ENCODE measurements at places on chromosomes 16 and 17.
A peak's percentile ranks its signal among the peaks of the same experiment; 100 is the strongest.

GRCh38 chr17:72030067-72030899, 90.5 kb upstream of the SOX9 start:
- peak; percentile 41 for DNase-seq

DNA sequence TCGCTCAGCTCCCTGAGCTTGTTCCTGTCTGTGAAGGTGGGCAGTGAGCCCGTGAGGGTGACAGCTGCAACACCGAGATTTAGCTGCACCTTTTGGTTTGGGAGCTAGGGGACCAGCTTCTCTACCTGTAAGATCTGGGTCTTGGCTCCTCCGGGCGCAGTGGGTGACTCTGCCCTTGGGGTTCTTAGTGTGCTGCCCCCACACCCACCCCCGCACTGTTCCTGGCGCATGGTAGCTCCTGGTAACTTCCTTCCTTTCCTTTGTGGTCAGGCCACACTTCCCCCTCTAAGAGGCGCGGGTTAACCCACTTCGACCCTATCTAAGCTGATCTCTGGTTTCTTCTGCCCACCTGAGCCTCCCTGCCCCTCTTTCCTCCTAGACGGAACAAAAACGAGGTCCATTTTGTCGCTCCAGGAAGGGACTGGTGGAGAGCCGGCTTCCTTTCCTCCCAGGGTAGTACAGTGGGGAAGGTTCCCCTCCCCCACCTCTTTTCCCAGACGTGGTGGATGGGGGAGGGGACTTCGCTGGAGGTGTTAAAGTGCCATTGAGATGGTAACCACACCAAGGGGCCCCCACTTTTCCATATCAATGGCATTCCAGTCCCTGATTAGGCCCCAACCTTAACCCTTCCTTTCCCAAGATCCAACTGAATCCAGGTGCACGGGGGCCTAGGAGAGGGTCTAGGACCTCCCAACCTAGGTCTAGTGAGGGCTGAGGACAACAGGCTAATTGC, 4.6 kb upstream of the CLDN9 start:
- DNase-seq, result no peak

- no peak for DNase-seq
Measured at GRCh38 chr17:80584176-80584905, 39.7 kb downstream of the RPTOR start.

- DNase-seq, result no peak
Measured at GRCh38 chr17:53607475-53607874, 215.3 kb upstream of the KIF2B start.

GRCh38 chr16:88804173-88804551, 573 bp downstream of the CDT1 start:
- DNase-seq, result no peak

DNA sequence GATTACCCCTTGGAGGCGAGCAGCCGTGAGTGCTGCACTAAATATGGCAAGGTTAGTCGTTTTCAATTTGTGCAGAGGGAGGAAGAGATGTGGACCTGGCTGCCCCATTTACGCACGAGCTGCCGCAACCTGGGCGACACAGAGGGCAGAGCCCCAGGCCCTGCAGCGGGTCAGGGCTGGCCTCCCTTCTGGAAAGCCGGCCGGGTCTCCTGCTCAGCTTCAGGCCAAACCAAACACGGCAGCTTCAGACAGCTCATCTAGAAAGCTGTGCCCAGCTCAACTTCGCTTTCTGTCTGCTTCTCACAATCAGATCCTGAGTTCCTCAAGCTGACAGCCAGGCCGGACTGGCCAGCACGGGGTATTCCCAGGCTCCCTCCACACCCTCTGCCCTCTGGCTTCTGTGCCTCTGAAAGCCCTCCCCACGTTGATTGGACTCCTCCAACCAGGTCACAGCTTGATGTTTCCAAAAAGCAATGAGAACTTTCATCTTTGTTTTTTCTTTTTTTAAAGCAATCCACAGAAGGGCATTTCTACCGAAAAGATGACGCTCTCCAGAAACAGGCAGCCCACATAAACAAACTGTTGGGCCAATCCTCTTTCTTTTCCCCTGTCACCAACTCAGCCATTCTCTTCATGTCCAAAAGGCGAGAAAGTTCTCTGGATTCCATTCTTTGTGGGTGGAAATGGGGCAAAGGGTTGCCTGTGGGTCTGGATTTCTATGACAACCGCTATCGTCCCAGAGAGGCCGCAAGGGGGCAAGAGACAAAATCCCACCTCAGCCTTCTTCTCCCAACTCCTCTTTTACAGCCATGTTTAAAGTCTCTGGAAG, 189.0 kb downstream of the ZFHX3 start:
- no peak for DNase-seq

DNA sequence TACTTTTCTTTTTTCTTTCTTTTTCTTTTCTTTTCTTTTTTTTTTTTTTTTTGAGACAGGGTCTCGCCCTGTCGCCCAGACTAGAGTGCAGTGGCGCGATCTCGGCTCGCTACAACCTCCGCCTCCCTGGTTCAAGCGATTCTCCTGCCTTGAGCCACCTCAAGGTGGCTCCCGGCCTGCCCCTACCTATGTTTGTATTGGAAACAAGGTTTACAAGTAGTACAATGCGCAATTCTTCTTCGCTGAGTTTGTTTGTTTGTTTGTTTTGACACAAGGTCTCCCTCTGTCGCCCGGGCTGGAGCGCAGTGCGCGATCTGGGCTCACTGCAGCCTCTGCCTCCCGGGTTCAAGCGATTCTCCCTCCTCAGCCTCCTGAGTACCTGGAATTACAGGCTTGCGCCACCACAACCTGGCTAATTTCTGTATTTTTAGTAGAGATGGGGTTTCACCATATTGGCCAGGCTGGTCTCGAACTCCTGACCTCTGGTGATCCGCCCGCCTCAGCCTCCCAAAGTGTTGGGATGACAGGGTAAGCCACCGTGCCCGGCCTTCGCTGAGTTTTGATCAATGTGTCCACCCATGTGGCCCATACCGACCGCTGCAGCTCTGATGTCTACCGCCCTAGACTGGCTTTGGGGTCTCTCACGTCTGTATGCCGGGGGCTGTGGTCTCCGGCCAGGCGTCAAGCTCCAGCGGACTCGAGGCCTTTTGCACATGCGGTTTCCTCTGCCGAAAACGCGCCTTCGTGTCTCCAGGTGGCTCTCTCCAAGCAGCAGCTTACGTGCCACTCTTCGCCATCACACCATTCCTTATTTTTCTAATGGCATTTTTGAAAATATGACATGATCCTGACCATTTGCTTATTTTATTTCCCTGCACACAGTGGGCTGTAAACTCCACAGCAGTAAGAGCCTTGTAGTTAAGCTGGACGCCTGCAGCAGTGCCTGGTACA, 1.1 kb upstream of the YBX2 start:
- no peak for DNase-seq

GRCh38 chr17:28093999-28094716, 51.7 kb downstream of the NLK start:
- DNase-seq, result no peak

DNA sequence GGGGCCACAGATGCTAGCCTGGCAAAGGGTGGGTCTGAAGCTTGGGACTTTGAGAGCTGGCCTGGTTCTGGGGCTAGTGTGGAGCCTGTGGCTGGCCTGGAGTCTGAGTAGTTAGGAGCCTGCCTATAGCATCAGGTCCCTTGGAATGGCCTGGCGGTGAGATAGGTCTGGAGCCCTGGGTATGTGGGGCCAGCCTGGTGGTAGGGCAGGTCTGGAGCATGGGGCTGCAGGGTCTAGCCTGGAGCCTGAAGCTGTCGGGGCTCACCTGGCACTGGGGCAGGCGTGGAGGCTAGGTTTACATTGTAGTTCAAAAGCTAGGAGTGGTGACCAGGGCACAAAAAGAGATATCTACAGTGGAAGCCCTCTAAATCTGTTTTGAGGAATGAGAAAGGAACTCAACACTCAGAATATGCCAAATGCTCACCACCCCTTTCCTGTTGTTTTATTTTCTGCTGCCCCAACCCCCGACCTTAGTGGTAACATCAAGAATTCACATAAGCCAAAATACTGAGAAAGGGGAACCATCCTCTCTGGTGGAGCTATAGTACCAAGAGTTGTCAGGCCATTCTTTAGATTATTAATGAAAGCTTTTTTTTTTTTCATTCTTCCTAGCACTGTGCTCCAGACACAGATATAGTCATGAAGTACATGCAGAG, 100.3 kb downstream of the TANC2 start:
- DNase-seq, result no peak

GRCh38 chr17:47066095-47066494, 87.0 kb upstream of the RPRML start:
- no peak for DNase-seq

GRCh38 chr17:48003417-48004151, 32.7 kb downstream of the CDK5RAP3 start:
- no peak for DNase-seq

DNA sequence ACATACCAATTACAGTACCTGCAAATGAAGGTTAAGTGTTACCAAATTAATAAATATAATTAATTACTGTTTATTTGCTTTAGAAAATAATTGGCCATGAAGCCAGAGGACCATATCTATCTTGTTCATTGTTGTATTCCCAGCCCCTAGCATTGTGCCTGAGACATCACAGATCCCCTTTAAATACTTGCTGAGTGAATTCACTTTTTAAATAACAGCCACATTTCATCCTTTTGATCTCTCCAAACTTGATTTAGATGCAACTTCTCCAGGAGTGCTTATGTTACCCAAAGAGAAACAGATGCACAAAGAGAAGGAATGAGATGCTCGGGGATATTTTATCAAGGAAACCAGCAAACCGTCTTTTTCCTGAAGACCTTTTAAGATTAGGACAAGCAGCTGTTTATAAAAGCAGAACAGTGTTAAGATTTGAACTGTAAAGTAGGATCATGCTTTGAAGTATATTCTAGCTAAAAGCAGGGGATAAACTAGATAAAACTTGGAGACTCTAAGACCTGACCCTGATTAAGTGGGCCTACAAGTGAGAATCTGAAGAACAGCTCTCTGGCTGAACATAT, 66.3 kb downstream of the CHD9 start:
- no peak for DNase-seq

DNA sequence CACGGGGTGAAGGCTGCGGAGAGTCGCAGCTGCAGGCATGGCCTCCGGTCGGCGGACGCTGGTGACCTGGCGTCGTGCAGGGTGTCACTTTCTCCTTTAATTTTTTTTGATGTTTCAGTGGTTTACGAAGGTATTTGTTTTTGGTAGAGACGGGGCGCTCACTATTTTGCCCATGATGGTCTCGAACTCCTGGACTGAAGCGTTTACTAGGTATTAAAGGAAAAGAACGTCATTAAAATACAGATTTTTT, 17.1 kb downstream of the ZNF213 start:
- DNase-seq, result no peak

DNA sequence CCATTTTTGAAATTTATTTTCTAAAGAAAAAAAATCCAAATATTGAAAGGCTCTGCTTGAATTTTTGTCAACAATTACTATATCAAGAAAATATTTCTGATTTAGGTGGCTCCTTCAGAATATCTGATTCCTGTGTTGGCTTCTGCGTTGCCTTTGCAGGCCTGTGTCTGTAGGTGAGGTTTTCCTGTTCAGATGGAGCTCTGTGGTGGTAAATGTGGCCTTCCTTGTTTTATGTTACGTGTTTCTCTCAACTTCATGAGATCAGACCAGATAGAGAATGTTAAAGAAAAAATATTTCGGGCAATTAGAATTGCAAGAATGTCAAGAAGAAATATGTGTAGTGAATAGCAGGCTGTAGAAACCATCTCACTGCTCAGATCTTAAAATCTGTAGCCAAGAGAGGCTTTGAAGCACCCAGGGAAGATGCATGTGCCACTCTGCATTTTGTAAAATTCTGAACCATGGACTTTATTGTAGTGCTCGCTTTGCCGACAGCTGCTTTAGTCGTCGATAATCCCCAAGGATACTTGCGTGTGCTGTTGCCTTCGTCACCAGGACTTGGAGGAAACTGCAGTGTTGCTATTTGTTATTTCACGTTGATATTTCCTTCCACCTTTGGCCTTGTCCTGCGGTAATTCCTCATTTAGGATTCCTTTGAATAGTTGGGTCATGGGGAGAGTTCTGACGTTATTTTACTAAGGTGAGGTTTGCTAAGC, 69.9 kb downstream of the RPTOR start:
- DNase-seq, result no peak

DNA sequence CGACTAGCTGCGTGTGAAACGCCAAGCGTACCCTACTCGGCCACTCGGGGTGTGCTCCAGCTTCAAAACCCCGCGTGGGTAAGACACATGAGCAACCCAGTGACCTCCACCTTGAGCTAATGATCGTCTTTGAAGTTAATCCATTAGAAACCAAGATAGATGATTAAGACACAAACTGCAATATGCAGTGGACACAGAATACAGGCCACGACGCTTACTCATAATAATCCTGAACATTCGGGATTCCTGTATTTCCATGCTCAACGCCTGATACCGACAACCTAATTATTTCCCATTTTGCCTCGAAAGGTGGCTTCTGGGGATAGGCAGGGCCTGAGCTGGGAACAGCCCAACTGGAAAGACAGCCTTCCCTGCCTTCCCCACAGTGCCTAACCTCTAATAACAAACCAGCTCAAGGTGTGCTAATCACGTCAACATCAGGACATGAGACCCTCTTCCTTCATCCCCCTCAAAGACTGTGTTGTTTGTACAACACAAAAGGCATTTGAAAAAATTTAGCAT, 504 bp upstream of the COPRS start:
- no peak for DNase-seq

- DNase-seq, result no peak
Measured at GRCh38 chr16:23753908-23754593, 775 bp upstream of the CHP2 start.

All from HFFc6 (cell line).